ENCODE measurements at places on chromosomes 7 and 10.

GRCh38 chr10:60704471-60704870, 73.8 kb upstream of the CDK1 start:
- DNase-seq, result no peak

DNA sequence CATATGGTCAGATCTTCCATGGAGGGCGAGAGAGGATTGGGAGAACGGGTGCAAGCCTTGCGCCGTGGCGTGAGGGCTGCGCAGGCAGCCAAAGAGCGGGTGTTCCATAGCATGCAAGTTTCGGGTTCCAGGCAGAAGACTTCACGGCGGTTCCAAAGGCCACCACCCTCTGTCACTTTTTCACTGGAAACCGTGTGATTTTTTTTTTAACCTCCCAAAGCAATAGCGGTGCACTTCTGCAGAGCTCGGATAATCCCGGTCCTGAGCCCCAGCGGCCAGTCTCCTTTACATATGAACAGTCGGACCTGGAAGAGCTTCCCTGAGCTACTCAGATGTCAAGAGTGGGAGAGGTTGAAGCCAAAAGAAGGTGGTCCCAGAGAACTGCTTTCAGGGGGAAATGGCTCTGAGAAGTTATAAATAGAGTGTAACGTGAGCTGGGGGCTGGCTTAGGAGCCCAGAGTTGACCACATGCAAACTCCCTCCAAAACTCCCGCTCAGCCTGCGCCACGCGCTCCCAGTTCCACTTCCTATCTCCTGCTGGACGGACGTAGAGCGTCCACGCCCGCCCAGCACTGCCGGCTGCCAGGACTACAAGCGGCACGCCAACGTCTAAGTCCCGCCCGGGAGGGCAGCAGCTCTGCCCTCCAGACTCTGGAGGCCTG, at the start of gene MEOX2:
Gene MEOX2, minus strand, starts transcription at position 389 of the 662 bp plus-strand sequence. Its CDS starts 281 bp downstream, at position 108.
- no peak for DNase-seq

DNA sequence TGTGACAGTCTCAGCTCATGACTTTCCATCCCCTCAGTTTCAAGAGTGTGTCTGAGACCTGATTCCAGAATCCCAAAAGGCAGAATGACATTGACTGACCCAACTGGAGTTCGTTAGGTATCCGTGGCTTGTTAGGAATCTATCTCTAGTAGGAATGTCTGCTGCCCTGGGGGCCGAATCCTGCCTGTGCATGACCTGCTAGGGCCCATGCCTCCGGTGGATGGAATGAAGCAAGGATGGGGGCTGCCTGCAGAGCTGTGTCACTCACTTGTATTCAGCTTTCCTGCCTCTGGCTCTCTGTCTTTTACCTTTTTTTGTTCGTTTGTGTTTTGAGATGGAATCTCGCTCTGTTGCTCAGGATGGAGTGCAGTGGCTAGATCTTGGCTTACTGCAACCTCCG, 129.5 kb downstream of the SDK1 start:
- no peak for DNase-seq

DNA sequence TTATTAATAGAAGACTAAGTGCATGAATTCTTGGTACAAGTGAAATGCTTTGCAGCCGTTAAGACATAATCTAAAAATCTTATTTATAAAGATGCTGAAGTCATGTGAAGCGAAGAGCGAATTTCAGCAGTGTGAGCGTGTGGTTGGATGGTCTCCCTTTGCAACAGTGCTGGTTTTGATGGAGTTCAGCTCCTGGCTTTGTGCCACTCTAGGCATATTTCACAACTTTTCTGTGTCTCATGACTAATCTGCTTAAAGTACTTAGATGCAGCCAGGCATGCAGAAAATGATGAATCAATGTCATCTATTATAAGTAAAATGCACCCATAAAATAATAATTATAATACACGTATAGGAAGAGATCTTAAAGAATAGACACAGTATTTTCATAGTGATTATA, 107.2 kb upstream of the TCERG1L start:
- DNase-seq, result no peak

DNA sequence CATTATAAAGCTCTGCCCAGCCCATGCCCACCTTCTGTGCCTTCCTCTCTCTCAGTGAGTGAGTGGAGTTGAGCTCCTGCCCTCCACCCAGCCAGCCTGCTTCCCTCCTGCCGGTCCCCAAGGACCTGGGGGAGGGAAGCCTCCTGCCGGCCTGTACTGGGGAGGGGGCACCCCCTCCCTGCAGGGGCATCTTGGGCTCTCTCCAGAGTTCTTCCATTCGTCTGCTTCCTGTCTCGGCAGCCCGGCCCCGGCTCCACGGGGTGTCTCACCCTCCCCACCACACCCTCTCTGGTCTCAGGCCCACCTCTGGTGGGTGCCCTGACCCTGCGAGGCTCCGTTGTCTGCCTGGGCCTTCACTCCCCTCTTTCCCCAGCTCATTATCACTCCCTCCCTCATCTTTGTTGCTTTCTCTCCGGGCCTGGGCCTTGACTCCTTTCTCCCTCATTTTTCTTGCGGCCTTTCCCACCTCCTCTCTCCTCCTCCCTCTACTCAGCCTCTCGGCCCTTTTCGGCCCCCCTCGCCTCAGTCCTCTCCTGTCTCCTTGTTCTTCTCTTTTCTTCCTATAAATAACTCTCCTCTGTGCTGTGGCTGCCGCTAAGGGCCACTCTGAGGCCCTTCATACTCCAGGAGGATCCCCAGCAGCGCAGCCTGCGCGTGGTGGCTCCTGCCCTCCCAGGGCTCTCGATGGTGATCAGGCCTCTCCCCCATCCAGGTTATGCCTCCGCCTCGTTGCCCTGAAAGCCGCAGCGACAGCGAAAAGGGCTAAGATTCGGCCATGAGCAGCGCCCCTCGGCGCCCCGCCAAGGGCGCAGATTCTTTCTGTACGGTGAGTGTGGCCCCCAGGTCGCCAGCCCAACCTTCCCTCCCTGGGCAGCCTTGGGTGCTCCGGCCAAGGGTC, 2.1 kb downstream of the SLC4A2 start:
- DNase-seq, result no peak

- no peak for DNase-seq
These were observed 20.7 kb downstream of the CREB3L2 start for GRCh38 chr7:137981175-137981574.

GRCh38 chr7:20330928-20331909, 519 bp downstream of the ITGB8 start:
- DNase-seq, result peak; percentile 57

- DNase-seq, result no peak
These were observed 115.4 kb downstream of the WDR37 start for GRCh38 chr10:1171586-1171985.

DNA sequence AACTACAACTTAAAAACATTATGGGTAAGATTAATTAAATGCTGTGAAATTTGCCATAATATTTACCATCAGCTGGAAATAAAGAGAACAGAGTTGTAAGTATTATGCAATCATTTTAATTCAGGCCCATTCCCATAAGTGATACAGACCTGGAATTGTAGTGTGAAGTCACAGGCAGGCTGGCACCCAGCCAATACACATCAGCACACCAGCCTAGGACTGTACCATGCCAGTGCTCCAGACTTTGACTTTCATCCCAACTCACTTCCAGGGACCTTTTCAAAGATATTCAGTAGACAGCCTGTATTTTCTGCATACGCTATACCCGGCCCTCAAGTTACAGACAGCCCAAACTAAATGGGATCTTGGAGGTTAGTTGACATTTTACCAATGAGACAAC, 143.3 kb downstream of the TES start:
- DNase-seq, result no peak

- DNase-seq, result no peak
These were observed 80.7 kb downstream of the TCERG1L start for GRCh38 chr10:131230641-131231322.

DNA sequence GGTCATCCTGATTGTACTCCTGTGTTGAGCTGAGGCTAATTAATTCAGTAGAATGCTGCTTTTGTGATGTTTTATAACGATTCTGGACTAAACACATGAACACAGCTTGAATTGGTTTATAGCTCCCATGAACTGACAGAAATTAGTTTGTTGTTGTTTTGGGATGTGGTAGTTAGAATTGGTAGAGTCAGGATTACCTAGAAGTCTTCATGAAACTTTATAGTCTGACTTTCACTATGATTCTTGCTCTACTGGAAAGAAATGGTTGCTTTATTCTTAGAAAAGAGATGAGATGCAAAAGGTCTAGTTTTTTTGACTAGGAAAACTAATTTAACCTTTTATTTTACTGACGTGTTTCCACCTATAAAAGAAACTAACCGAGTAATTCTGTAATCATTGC, 23.4 kb upstream of the TRUB1 start:
- no peak for DNase-seq

GRCh38 chr10:82162549-82163195, 287.7 kb downstream of the NRG3 start:
- DNase-seq, result no peak

- DNase-seq, result no peak
These were observed 655.0 kb downstream of the SDK1 start for GRCh38 chr7:3955751-3956696.

DNA sequence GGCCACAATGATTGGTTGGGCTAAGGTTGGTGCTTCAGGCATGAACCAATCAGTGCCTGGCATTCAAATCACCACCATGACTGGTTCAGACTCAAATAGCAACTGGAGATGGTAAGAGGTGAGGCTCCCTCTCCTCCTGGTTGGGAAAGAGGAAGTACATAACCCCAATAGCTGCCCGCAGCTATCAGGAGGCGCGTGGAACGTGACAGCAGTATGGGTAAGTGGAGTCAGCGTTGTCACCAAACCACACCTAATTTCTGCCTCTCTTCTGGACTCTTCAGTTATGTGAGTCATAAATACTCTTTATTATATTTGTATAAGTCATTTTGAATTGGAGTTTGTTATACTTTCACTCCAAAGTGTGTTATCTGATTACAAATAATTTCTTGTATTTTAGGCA, 17.9 kb upstream of the ITGA8 start:
- no peak for DNase-seq

GRCh38 chr7:66529883-66530610, 98.6 kb upstream of the KCTD7 start:
- no peak for DNase-seq

GRCh38 chr10:103541616-103542015, 48.1 kb downstream of the NEURL1 start:
- DNase-seq, result no peak

GRCh38 chr10:107163881-107164861, at the start of gene SORCS1:
Gene SORCS1 (minus strand): TSS chr10:107164706.
- DNase-seq, result no peak

- no peak for DNase-seq
These were observed 43.2 kb upstream of the GSAP start for GRCh38 chr7:77459311-77459726.

DNA sequence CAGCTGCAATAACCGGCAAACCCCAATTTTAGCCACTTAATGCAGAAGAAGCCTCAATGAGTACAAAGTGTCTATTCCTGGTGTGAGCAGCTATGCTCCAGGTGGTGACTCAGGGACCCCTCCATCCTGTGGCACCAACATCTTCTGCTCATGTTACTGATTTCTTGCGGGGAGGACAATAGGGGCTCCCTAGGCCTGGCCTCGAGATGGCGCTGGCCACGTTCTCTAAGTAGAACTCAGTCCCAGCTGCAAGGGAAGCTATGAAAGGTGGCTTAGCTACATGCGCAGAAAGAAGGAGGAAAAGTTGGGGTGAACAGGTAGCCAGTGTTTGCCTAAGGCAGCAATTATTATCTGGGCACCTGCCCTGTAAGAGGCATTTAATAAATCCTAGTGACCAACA, 6.6 kb downstream of the GJD4 start:
- no peak for DNase-seq

DNA sequence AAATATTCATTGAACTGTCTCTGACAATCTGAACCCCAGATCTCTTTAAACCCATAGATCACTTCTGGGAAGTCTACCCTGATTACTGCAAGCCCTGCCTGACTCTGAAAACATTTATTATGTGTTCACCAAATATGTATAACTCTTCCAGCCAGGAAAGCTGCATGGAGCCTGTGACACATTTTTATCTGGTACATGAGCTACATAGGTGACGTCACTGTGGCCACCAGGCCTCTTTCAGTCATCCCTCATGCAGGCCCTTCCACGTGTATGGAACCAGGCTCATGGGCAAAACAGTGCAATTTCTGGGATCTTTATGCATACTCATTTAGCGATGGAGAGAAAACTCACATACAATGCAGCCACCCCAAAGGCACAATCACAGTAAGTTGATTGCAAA, 133.9 kb upstream of the NUPR2 start:
- no peak for DNase-seq

DNA sequence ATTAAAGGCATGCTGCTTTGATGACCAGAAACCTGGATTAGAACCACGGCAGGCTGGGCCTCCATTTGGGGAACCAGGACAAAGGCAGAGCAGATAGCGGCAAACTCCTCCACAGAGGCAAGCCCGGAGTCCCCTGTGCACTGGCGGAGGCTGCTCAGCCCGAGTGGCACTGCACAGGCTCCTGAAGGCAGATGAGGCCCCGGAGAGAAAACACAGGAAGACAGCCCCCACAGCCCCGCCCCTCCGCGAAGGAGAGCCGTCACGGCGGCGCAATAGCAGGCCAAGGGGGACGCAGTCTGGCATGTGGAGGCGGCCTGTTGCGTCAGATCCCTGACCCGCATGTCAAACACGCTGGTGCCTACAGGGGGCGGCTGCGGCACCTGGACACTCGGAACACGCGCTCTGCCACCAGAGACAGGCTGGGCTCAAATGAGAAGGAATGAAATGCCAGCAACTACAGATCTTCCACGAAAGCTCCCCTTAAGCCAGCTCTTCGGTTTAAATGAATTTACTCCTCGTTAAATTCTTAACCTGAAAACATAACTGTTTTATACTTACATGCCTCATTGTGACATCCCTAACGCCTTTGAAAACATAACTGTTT, 128.5 kb downstream of the MAD1L1 start:
- peak; percentile 88 for DNase-seq

DNA sequence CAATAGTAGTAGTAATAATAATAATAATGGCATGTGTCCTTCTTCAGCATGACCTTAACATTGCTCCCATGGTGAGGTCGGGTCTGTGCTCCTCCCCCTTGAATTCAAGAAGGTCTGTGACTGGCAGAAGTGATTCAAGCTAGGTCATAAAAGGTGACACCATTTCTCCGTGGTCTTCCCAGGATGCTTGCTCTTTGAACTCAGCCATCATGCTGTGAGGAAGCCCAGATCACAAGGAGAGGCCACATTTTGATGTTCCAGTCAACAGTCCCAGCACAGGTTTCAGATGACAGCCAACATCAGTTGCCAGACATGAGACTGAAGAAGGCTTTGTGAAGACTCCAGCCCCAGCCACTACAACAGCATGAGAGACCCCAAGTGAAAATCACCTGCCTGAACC, 83.9 kb downstream of the SEPTIN14 start:
- no peak for DNase-seq

- no peak for DNase-seq
These were observed 115.7 kb downstream of the SVOPL start for GRCh38 chr7:138585283-138585993.

DNA sequence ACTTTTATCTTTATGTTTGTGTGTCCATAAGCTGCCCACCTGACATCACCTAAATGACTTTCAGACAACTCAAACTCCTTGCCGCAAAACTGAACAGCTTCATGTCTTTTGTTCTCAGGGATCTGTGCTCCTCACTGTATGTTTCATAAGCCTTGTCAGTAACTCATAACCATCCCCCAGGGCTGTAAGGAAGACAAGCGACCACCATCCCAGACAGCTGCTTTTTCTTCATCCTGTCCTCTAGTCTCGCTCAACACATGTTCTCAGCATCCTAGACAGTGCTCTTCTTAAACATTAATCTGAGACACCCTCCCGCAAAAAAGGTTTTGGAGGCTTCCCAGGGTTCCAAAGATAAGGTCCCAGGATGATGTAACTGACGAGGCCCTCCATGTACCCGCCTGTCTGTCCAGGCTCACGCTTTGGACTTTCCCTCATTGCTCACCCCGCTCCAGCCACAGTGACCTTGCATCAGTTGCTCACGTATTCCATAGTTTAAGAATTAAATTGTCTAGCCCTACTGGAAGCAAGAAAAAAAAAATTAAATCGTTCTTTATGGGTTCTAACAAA, 69.8 kb downstream of the MAP3K8 start:
- no peak for DNase-seq

GRCh38 chr10:102068216-102068615, 3.1 kb downstream of the HPS6 start:
- no peak for DNase-seq
